NCI-H82 (cell line): ENCODE measurements at places on chromosomes 3 and 15.

DNA sequence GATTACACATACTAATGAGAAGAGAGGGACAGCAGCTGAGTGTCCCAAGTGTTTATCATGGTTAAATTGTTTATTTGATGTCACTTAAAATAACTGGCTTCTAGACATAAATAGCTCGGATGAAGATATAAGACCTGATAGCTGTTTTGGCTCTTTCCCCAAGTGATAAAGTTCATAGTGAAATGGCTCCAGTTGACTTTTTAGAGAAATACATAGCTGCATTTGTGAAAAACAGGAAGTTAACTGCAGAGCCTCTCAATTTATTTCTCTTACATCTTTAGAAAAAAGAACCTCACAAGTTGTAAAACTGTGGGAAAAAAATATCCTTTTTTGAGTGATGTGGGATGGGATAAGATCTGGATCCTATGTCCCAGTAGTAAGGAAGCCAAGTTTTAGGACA lies 332.9 kb upstream of the RASGRP1 start:
- DNase-seq, result no peak

GRCh38 chr3:197508051-197508451 lies 47.7 kb downstream of the BDH1 start:
- peak; percentile 84 for DNase-seq

GRCh38 chr3:176739159-176739558 lies 458.1 kb downstream of the TBL1XR1 start:
- DNase-seq, result no peak

DNA sequence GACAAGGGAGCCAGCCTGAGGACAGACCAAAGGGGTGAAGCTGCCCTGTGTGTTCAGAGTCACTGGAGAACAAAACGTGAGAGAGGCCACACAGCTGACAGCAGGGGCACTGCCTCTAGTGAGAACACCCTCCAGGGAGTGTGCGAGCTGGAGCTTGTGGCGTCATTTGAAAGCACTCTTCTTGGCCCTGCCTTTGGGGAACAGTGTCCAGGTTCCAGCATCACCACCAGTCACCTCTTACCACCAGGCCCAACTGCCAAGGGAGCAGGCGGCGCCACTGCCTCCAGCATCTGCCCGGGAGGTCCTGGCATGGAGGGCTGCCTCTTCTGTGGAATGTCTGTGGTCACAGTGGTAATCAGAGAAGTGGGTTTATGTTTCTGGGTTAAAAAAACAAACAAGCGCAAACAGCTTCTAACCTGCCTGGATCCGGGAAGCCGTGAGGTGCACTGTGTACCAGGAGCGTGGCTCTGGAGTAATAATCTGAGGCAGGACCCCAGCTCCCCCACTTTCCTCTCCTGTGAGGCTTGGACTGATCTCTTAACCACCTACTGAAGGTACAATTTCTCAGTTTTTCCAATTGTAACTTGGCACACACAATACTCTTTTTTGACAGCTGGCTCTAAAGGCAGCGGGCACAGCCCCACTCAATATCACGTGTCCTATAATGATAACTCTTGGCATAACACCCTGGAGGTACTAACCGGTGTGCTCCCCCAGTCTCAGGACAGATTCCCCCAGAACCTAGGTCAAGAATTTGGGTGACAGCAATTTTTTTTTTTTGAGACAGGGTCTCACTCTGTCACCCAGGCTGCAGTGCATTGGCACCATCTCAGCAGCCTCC lies 32.2 kb upstream of the CDCP1 start:
- DNase-seq, result no peak

- DNase-seq, result peak; percentile 77
Measured at GRCh38 chr3:100399341-100400071, 1.4 kb downstream of the TOMM70 start.

- peak; percentile 11 for DNase-seq
Measured at GRCh38 chr3:82462977-82463376, 701.5 kb upstream of the GBE1 start.

DNA sequence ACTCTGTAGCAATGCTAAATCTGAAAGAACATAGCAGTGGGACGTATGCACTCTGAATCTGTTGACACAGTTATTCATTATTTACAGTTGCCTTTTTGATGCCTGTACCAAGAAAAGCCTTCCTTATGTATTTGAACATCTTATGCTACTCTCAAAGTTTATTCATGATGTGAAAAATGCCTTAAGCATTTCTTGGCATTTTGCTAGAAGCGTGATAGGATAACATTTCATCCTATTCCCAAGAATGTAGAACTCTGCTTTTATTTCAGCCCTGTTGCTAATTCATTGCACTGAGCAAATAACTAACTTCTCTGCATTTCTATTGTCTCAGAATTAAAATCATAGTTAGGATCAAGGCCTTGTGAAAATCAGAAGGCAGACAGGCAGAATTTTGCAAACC lies 105.5 kb downstream of the STRIT1 start:
- no peak for DNase-seq

- DNase-seq, result peak; percentile 82
Measured at GRCh38 chr3:33061782-33062181, 35.2 kb downstream of the GLB1 start.

DNA sequence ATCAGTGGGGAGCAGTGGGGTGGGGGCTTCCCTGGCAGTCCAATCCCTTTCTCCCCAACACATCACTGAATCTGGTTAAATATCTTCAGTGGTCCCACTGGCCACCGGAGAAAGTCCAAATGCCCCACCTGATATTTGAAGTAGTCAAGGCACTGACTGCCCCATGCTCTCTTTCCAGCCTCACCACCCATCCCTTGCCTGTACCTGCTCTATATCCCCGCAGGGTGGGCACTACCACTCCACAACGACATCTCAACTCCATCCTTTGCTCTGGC lies 101.7 kb downstream of the DAPK2 start:
- DNase-seq, result no peak
